Muscle of back (tissue), 13 donors: ENCODE measurements at places on chromosomes 2 and 18.

DNA sequence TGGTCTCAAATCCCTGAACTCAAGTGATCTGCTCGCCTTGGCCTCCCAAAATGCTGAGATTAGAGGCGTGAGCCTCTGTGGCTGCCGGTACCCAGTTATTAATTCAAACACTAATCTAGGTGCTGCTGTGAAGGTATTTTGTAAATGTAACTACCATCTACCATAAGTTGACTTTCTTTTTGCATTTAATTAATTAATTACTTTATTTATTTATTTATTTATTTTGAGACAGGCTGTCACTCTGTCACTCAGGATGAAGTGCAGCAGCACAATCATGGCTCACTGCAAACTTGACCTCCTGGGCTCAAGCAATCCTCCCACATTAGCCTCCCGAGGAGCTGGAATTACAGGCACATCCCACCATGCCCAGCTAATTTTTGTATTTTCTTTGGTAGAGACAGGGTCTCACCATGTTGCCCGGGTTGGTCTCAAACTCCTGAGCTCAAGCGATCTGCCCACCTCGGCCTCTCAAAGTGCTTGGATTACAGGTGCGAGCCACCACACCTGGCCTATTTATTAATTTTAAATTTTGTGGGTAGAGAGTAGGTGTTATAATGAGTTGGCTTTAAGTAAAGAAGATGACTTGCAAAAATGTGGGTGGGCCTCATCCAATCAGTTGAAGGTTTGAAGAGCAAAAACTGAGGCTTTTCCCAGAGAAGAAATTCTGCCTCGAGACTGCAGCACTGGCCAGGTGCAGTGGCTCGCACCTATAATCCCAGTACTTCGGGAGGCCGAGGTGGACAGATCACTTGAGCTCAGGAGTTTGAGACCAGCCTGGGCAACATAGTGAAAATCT, 17.3 kb upstream of the NMUR1 start:
- DNase-seq, result no peak

- no peak for DNase-seq
These were observed 2.6 kb downstream of the MAB21L4 start for GRCh38 chr2:240893363-240893844.

DNA sequence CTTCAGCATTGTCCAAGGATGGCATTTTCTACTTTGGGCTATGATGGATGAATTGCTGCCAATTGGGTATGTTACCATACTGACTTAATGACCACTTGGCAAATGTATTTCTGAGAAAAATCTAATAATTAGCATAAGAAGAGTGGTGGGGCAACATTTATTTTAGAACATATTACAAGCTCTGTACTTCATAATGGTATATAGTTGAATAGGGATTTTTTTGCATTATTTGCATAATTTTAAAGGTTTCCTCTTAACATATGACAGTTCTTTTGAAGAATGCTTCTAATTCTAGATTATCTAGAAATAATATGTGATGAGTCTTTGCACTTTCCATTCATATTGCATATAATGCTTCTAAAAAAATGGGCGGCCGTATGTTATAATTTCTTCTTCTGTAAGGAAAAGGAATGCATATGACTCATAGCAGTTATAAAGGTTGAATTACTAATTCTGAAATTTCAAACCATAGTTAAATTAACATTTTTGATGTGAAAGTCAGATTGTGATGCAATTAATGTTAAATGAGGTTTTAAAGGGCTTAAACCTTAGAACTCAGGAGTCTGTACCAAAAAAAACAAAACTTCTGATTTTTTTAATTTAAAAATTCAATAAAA, 1652.3 kb upstream of the SLC39A10 start:
- peak; percentile 6 for DNase-seq

- DNase-seq, result peak; percentile 86
These were observed 74.0 kb downstream of the NRXN1 start for GRCh38 chr2:50957896-50958295.

DNA sequence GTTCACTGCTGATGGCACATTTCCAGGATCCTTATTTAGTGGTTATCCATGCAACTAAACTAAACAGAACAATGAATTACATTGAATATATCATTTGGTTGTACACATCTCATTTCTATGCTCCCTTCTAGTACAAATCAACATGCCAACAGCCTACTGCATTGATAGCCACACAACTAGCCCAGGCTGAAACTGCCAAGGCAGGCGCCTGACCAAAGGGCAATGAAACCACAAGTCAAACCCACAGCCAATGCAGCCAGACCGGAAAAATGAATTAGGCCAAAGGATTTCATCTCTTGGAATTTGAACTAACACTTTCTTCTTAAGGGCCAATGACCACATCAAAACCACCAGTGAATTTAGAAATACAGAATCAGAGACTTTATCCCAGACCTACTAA, 196.4 kb downstream of the NOL4 start:
- no peak for DNase-seq

GRCh38 chr2:176291809-176292283, 22.6 kb downstream of the MTX2 start:
- DNase-seq, result no peak

DNA sequence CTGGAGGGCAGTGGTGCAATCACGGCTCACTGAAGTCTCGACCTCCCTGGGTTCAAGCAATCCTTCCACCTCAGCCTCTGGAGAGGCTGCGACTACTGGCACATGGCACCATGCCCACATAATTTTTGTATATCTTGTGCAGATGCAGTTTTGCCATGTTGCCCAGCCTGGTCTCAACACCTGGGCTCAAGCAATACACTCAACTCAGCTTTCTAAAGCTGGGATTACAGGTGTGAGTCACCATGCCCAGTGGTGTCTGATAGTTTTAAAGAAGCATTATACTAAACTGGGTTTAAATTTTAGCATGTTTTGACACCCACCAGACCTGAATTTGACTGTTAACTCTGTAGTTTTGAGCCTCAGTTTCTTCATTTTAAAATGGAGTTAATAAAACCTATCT, 109.4 kb upstream of the SLC38A11 start:
- no peak for DNase-seq

DNA sequence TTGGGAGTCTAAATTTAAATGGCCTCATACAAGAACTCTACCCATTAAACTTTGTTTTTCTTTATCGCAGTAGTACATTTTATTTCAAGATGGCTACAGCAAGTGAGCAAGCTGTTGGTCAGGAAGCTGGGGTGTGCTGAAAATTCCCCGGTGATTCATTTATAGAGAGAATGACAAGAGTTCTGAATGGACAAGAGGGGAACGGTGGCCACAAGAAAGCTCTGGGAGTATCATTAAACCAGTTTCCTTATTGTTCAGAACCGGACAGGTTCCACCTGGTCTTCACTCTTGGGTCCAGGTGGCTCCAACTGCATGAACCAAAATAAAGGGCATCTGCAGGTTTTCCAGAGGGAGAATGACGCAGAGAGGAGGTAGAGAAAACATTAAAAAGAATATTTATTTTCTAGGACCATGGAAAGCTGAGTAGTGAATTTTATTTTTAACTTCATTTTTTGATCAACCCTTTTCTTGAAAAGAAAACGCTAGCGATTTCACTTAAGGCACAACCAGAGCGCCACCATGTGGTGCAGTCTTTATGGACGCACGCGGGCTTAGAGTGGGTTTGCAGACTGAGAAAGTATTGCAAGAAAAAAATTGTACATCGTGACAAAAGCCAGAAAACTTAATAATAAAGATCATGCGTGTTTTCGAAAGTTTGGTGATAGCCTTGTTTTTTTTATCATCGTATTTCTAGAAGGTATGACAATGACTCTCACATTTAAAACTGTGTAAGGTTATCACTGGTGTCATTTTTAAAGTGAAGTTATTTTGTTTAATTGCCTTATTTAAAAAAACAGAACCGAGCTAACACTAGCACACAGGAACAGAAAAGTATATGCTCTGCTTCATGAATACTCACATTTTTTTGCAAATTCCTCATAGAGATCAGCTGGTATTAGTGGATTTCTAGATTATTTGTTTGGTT, 97.9 kb upstream of the NOL4 start:
- peak; percentile 69 for DNase-seq

DNA sequence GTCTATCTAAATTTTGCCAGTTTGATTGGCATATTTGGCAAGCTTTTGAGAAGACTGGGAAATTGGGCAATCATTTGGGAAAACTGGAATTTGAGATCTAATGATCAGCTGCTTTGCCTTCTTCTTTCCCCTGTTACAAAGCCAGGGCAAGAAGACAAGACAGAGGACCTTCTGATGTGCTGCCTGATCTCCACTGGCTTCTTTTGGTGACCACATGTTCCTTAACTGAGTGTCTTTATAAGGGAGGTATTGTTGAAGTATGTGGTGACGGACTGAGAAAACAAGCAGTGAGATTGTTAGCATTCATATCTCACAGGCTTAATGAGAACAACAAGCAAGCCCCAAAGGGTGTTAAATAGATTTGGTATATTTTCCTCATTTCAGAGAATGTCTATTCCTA, 175.8 kb downstream of the SLC8A1 start:
- DNase-seq, result no peak

DNA sequence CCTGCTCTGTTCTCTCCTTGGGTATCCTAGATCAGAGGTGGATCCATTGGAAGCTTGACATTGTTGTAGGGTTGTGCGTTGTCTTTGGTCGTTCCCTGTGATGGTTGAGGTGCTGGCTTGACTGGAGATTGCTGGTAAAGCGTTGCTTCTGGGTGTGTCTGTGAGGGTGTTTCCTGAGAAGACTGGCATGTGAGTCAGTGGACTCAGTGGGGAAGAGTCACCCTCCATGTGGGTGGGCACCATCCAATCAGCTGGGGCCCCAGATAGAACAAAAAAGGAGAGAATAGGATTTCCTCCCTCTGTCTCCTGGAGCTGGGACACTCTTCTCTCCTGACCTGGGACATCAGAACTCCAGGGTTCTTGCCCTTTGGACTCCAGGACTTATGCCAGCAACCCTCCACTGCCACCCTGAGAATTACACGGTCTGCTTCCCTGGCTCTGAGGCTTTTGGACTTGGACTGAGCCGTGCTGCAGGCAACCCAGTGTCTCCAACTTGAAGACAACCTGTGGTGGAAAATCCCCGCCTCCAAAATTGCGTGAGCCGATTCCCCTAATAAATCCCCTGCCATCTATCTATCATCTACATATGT, 14.8 kb upstream of the REEP1 start:
- no peak for DNase-seq

DNA sequence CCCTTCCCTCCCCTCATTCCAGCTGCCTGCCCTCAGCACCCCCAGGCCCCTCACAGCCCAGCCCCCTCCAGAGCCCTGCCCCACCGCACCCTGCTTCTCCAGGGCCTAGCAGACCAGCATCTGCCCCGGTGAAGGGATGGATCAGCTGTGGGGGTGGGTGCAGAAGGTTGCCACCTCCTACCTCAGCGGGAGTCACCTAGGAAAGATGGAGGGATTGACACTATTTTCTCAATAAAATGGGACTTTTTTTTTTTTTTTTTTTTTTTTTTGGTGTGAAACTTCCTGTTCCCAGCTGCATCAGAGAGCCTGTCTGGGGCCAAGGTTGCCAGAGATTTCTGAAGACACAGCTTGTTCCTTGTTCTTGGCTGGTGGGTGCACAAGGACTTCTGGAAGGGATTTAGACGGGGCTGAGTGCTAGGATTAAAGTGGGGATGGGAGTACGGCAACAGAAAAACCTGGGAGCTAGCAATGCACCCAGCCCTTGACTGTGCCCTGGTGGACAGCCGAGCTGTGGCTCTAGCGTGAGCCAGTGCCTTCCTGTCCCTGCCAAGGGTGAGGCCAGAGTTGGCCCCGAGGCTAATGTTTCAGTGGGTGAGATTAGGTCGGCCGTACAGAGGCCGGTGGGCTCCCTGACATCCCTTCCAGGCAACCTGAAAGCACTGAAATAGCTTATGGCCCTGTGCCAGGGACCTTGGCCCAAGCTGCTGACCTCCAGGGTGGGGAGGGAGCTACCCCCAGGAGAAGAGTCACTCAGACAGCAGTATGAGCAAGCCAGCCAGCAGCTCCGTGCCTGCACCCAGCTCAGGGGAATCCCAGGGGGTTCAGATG, 4.6 kb downstream of the B3GNT7 start:
- peak; percentile 24 for DNase-seq

- DNase-seq, result peak; percentile 66
These were observed 906.7 kb downstream of the NRXN1 start for GRCh38 chr2:50125246-50125645.

GRCh38 chr2:68404164-68404563, 39.1 kb downstream of the PLEK start:
- DNase-seq, result no peak

DNA sequence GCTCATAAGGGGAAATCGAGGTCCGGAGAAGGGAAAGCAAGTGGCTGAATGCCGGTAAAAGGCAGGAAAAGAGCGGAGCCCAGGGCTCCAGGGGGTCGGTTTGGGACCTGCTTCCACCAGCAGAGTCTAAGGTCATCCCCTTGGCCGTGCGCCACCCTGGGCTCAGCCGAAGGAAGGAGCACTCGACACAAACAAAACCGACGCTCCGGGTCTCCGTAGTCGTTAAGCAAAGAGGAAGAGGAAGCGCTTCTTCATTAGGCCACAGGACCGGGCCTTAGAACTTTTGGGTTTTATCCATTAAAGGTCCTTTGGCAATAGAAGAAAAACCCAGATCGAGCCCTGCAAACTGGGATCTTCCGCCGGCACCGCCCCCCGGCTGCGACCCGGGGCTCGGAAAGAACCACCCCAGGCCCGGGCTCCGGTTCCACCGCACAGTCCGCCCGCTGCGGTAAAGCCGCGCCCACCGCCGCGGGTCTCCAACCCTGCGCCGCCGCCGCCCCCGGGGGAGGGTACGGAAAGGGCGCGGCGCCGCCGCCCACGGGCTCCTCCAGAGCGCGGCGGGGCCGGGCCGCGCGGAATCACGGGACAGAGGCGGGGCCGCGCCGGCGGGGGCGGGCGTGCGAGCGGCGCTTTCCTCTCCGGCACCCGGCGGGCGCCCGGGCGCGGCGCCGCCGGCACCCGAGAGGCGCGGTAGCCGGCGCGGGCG, at the start of gene TTL:
Gene TTL (plus strand): TSS at position 629 of the 706 bp plus-strand sequence. CDS start 189 bp downstream, outside the sequence.
- peak; percentile 71 for DNase-seq

GRCh38 chr2:44120428-44120827, 48.2 kb upstream of the PPM1B start:
- no peak for DNase-seq

DNA sequence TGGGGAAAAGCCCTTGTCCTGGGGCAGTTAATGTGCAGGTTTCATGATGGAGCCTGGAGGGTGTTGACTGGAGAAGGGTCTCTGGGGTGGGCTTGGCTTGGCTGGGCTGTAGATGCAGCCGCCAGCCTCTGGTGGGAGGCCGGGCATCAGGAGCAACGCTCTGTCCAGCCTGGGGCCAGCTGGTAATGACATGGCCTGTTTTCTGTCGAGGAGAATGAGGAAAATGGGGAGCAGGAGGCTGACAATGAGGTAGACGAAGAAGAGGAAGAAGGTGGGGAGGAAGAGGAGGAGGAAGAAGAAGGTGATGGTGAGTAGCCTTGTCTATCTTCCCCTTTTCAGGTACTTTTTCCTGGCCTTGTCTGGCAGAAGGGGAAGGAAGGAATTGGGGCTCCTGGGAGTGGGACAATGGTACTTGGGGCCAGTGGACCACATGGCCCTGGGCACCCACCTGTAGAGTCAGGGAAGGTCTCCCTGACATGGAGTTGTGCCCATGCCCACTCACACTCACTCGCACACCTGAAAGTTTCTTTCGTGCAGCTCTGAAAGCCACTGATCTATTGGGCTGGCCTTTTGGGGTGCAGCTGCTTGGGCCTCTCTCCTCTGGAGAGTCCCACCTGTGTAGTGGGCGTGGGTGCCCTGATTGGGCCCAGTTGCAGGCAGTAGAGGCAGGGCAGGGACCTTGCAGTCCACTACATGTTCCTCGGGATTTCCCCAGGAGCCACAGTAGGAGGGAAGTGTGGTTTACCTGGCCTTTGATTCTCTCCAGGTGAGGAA, 3.5 kb downstream of the PTMA start:
- DNase-seq, result no peak

GRCh38 chr2:237882510-237883481, 23.4 kb downstream of the RAMP1 start:
- DNase-seq, result no peak

GRCh38 chr2:231197706-231198290, 633 bp upstream of the ARMC9 start:
- DNase-seq, result no peak
